ENCODE measurements at places on chromosomes 3 and 15.

DNA sequence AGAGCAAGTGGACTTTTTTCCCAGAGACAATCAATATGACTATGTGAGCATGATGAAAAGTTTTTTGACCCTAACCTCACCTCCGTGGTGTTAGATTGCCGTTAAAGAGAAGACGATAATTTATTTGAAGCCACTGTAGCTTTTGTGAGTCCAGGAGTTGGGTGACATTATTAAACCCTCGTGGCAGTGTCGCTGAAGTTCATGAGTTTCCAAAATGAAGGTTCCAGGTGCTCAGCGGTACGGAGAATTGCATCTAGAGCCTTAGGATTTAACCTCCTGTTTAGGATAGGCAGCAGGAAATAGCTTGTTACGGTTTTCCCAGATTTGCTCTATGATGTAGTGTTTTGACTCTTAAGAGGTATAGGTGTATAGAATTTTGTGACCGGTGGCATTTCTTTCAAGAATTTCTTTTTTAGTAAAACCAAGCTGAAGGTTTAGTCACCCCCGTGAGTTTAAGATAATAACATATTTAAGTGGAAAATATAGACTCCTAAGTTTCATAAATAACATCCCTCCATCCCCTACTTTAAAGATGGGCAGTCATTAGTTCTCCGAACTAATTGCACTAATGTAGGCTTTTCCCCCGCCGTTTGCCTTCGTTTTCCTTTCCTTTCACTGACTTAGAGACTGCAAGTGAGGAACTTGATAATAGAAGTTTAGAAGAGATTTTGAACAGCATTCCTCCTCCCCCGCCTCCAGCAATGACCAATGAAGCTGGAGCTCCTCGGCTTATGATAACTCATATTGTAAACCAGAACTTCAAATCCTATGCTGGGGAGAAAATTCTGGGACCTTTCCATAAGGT is 2.0 kb downstream of the SMC4 start:
- DNase-seq, result peak; percentile 28

DNA sequence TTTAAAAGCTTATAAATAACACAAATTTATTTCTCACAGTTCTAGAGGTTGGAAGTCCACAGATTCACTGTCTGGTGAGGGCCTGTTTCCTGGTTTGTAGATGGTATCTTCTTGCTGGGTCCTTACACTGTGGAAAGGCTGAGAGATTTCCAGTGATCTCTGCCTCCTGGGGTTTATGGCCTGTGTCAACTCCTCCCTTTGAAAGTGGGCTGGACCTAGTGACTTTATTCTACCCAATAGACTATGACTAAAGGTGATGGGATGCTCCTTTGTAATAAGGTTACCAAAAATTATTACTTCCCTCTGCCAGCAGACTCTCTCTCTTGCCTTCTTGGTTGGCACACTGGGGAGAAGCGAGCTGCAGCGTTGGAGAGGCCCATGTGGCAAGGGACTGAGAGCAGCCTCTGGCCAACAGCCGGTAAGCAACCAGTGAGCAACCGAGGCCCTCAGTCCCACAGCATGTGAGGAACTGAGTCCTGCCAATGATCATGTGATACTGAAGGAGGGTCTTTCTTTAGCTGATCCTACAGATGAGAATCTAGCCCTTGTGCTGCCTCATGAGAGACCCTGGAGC is 14.0 kb upstream of the COPG1 start:
- DNase-seq, result no peak

DNA sequence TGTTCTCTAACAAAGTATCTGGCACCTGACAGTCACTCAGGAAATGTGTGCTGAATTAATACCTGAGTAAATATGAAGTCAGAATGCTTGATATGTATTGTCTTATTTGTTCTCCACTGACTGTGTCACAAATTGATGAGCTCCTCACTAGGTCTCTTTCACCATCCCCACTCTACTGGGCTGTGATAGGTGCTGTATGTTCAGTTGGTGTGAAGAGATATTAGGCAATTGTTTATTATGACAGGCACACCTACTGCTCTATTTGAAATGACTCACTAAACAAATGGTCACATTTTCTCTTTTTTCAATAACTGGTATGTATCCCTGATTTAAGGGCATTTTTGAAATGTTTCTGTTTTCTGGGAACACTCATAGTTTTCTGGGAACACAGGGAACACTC is 25.2 kb upstream of the CCDC39 start:
- no peak for DNase-seq

DNA sequence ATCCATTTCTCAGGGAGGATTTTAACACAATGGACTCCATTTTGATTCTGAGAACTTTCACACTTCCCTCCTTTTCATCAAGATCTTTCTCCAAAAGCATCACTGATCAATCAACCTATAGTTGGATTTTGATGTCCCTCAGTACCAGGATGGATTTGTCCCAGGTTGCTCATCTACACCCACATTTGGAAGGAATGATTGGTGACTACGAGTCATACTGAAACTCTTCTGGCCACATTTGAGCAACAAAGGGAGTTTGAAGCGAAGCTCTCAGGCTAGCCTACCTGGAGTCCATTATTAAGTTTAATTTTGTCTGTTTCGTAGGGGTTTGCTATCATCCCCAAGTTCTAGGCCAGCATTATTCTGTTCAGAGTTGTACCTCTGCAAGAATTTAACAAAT is 31.3 kb upstream of the ATP8B4 start:
- DNase-seq, result no peak

DNA sequence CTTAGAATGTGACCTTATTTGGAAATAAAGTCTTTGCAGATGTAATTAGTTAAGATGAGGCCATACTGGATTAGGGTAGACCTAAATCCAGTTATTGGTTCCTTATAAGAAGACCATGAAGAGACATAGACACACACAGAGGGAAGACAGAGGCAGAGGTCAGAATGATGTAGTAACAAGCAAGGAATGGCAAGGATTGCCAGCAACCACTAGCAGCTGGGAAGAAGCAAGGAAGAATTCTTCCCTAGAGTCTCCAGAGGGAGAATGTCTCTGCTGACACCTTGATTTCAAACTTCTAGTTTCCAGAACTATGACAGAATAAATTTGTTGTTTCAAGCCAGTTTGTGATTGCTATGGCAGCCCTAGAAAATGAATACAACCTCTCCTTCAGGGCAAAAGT is 116.7 kb downstream of the WDR76 start:
- no peak for DNase-seq

GRCh38 chr3:146594843-146595482 is 10.2 kb downstream of the PLSCR5 start:
- DNase-seq, result no peak

GRCh38 chr3:178532476-178532875 is 3.8 kb upstream of the KCNMB2 start:
- DNase-seq, result no peak

GRCh38 chr3:177089901-177090300 is 107.4 kb downstream of the TBL1XR1 start:
- no peak for DNase-seq

DNA sequence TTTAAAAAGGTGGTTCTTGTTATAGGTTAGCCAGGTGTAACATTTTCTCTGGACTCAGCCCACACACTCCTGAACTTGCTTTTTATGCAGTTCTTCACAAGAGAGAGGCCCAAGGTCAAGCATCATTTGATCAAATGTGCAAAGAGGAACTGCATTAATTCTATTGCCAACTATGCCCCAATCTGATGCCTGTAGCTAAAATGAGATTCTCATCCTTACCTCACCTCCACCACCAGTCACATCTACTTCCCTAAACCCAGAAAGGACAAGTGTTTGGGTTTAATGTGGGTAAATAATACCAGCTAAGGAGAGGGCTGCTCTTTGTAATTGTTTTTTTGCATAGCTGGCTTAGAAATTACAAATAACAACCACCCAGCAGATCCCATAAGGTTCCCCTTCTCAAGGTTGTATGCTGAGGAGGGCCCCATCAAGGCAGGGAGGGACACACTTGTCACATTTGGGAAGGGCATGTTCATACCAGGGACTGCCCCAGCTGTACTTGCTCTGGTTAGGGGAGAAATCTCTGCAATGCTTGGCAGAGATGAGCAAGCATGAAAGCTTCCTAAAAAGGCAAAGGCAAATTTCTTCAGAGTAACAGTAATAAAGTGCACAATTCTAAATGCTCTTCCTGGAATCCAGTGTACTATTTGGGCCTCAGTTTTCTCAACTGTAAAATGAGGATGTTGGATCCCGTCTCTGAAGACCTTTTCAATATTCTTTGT is 76.2 kb downstream of the TGFBR2 start:
- DNase-seq, result no peak

GRCh38 chr3:43190670-43191069 is 84.8 kb upstream of the POMGNT2 start:
- no peak for DNase-seq

GRCh38 chr3:38743043-38743442 is 73.0 kb downstream of the SCN10A start:
- DNase-seq, result no peak

- DNase-seq, result no peak
These were observed 352.3 kb downstream of the PTPRG start for GRCh38 chr3:61913701-61914100.

- no peak for DNase-seq
These were observed 5.4 kb upstream of the HEG1 start for GRCh38 chr3:125061170-125061569.

GRCh38 chr3:15726043-15726442 is 71.7 kb downstream of the ANKRD28 start:
- no peak for DNase-seq

- no peak for DNase-seq
These were observed 17.0 kb downstream of the RPLP1 start for GRCh38 chr15:69469467-69470201.

DNA sequence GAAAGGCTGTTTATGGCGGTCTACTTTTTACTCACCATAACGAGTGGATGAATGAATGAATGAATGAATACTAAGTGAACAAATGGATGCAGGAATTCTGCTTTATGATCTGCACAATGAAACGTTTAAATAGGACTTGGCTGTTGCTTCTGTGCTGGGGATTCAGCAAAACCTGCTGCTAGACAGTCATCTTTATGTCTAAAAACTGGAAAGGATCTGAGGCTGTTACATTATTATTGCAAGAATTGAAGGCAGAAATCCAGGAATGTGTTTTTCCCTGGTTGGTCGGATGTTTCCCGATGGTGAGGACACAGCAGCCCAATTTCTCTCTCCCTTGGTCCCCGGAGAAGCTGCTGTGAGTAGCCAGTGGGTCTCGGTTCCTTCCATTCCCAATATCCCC is 94.2 kb downstream of the GABRG3 start:
- no peak for DNase-seq

DNA sequence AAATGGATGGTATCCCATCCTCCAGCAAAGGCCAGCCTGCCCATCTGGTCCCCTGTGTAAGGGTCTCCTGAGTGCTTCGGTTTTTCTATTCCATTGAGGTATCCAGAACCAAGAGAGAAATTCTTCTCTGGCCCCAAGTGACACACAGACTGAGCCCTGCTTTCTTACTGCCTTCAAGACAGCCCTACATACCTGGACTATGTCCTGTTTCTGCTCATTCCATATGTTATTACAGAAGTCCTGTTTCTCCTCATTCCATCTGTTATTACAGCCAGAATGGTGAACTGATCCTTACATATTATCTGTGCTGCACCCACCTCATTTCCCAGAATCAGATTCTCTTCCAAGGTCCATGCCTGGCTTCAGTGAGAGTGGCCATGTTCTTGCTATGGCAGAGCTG is 115.2 kb downstream of the DCLK3 start:
- DNase-seq, result no peak

DNA sequence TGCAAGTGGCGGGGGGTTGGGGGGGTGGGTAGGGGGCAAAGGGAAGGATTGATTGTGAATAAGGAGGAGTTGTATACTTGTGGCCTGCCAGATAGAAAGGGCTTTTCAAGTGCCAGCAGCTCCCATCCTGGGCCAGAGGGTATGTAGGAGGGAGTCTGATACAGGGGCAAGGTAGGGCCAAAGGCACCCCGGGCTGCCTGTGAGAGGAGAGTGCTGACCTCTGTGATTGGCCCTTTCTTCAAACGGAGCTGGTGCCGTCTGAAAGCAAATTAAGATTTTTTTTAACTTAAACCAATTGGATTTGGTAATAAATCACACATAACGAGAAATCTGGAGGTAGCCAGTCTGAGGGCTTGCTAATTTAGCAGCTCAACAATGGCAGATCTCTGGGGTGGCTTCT is 229.9 kb downstream of the THSD4 start:
- no peak for DNase-seq

- no peak for DNase-seq
These were observed 24.4 kb upstream of the THBS1 start for GRCh38 chr15:39556461-39556860.
